ENCODE measurements at places on chromosomes 13 and 19.

DNA sequence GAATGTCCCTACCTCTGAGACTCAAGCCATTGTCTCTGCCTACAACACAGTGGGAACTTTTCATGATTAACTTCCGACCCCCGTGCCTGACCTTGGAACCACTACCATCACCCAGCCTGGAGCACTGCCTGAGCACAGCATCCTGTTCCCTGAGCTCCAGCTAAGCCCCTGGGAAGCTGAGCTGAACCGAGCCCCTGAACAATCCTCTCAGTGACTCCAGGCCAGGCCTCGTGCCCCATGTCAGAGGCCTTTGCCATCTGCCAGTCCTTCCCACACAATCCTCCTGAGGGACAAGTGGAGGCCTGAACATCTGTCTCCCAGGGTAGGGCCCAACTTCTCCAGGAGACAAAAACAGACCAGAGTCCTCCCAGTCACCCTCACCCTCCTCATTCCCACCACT is 17.5 kb downstream of the CEACAM3 start:
- no peak for DNase-seq

DNA sequence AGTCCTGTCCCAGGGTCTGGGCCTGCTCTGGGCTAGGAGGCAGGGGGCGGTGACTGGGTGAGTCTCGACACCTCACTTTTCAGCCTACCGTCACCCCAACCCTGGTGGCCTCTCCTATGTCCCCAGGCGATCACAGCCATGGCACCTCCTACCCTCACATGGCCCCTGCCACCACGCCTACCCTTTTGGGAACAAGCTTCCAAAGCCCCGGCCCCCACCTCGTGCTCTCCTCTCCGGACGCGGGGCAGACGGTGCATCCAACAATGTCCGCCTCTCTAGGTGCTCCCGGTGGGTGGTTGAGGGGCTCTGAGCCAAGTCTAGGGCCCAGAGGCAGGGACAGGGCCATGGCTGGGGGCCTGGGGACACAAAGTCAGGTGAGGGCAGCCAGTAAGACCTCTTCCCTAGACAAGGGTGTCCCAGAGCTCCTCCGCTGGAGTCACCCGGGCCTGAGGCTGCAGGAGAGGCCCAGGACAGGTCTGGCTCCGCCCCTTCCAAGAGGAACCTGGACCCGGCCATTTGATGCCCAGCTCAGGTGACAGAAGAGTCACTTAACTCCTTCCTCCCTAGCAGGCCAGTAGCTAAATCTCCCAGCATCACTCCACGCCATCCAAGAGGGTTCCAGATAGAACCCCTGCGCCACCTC is at the start of gene SYNE4:
SYNE4 (minus strand) TSS at position 478 of the 643 bp plus-strand sequence; CDS start at position 346, 132 bp downstream.
- no peak for DNase-seq

GRCh38 chr13:22214184-22214583 is 543.3 kb downstream of the FGF9 start:
- no peak for DNase-seq

DNA sequence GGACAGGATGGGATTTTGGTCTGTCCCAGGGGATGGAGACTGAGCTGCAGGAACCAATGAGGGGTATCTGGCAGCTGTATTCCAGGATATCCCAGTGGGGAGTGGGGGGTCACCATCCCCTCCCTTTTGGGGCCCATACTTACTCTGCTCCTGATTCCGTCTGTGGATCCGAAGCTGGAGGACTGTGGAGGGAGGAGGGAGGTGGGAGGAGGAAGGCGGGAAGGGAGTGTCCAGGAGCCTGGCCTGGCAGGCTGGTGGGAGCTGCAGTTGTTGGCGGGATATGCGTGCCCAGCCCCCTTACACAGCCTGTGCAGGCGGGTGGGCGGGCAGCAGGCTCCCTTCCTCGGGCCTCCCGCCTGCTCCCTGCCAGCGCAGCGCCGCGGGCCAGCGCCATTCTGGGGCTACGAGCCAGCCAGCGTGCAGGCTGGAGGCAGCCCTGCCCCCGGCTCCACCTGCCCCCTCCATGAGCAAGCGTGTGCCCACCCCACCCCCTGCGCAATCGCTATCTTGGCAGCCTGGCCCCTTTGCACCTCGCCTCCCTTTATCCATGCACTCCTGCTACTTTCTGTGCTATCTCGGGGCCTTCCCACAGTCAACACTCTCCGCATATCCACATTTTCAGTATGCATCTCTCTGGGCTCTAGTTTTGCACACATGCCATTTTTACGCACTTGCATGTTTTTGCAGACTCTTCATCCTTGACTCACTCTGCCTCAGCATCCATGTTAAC is 2.8 kb downstream of the MAMSTR start:
- DNase-seq = no peak

DNA sequence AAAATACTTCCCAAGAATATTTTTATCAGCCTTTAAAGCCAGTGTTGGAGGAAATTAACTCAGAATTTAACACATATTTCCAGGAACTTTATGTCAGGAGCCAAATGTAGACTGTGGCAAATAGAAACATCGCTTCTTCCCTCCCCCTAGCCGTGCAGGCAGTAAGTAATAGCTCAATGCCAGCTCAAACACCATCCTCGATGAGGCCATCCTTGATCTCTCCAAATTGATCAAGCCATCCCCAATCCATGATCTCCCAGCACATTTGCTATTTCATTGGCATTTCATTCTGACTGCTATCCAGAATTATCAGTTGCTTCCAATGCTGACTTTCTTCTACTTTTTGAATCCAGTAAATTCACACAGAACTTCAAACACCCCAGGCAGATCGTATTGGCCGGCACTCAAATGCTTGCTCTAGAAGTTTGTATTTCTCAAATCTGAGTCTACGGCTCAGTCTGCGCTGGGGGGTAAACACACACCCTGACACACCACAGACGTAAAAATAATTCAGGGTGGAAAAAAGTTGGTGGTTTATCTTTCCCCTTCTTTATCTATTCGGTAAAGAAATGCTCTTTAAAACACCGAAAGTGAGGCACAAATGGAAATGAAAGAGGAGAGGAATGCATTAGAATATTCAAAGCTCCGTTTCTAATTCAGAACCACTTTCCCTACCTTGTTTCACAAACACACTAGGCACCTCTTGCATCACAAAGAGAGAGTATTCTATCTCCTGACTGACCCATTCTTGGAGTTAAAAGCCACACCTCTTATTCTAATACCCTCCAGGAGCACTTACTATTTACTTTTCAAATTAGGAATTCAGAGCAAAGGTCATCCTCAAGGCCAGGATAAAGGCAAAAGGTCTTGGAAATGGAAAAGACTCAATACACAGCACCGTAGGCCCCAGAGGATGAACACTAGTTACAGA is 991 bp downstream of the OBI1 start:
- DNase-seq = no peak

GRCh38 chr19:17324357-17325114 is 10.1 kb downstream of the ANO8 start:
- DNase-seq = no peak

DNA sequence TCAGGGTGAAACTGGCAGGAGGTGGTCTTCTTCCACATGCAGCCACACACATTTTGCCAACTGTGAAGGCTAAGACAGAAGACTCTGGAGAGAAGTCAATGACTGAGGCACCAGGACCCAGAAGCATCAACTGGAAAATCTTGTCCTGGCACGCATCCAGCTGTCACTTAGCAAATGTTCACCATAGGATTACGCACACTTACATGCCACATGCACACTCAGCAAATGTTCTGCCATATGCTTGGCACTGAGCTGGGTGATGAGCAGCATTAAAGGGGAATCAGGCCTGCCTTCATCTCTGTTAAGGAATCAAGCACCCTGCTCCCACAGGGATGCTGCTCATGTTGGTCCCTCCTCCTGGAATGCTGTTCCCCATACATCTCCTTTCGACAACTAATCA is 5.1 kb downstream of the ZNF599 start:
- DNase-seq = no peak

DNA sequence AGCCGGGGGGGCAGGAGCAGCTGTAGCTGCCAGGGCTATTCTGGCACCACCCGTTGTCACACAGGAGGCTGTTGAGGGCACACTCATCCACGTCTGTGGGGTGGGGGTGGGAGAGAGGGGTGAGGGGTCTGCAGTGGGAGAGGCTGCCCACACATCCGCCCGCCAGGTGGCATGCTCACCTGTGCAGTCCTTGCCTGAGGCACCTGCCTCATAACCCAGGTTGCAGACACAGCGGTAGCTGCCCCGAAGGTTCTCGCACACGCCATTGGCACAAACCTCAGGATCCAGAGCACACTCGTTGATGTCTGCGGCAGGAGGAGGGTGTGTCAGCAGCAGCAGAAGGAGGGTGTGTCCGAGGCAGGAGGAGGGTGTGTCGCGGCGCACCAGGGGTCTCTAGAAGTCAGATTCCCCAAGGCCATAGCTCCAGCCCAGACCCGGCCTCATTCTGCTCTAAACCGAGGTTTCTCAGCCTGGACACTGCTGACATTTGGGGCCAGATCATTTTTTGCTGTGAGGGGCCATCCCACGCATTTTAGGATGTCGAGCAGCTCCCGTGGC is 20.3 kb downstream of the FBN3 start:
- DNase-seq = no peak

DNA sequence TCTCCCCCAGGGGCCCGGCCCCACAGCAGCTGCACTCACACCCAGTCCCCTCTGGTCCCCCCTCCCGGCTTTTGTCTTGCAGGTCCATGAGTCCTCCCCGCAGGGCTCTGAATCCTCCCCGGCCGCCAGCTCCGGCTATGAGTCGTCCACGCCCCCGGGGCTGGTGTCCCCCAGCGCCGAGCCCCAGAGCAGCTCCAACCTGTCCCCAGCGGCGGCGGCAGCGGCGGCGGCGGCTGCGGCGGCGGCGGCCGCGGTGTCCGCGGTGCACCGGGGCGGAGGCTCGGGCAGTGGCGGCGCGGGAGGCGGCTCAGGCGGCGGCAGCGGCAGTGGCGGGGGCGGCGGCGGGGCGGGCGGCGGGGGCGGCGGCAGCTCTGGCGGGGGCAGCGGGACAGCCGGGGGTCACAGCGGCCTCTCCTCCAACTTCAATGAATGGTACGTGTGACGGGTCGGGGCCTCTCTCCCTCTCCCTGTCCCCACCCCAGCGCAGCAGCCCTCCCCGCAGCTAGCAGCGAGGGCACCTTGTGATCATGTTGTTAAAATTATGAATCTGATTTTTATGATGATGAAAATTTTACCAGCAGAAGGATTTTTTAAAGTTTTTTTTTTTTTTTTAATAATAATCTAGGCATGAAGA is 3.8 kb downstream of the ZIC2 start:
- DNase-seq = no peak

- no peak for DNase-seq
Measured at GRCh38 chr13:110492679-110493593, 68.6 kb downstream of the RAB20 start.

GRCh38 chr13:41505209-41505835 is 48.0 kb downstream of the RGCC start:
- DNase-seq = no peak
